Right forelimb (tissue), 1 donor: ENCODE measurements at places on chromosomes 6 and 20.

DNA sequence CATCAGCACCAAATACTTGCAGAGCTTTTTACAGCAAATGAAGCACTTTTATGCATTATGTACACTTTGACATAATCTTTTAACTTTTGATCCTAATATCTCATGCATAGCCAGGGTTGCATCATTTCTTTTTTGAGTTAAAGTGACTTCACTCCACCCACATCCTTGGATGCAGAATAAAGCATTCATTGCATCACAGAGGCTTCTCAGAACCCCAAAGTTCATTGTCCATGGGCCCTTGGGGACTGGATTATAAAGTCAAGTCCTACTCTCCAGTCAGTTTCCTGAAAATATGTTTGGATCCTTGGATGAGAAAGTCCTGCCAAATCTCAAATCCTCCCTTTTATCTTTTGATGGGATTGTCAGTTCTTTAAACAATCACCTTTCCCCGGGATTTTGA lies 10.6 kb upstream of the EFHC1 start:
- DNase-seq, result no peak

GRCh38 chr6:47908271-47908670 lies 126.4 kb downstream of the OPN5 start:
- no peak for DNase-seq

DNA sequence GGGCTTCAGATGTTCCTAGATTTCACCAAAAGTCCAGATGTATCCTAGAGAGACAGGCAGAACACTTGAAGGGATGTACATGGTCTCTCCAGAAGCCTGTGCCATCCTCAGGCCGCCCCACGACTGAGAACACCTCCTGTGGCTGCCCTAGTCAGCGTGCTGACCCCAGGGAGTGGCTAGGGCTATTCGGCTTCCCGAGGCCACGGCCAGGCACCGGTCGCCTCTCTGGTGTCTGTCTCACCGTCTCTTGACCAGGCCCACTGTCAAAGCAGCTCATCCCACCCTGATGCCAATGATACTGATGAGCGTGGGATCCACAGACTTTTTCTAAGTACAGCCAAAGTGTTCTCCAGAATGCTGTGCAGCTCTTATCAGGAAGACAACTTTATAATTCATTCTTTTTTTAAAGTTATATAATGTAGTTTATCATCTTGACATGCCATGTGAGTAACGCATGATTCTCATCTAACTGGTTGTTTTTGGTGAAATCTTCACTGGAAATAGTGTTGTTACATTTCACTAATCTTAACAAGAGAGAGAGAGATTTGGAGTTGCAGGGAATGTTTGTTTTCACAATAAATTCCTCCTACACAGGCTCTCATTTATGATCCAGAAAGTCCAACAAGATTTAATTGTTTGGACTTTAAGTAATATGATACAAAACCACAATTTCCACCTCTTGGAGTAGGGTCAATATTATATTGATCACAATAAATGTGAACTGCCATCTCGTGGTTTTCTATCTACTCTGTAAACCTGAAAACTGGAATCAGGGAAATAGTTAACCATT lies 41.7 kb upstream of the KLHL31 start:
- DNase-seq, result no peak

DNA sequence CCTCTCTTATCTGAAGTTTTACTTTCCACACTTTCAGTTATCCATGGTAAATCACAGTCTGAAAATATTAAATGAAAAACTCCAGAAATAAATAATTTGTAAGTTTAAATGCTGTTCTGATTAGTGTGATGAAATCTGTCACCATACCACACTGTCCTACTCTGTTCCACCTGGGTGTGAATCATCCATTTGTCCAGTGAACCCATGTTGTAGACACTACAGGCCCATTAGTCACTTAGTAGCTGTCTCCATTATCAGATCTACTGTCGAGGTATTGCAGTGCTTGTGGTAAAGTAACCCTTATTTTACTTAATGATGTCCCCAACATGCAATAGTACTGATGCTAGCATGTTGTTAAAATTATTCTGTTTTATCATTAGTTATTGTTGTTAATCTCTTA lies 29.2 kb upstream of the MMS22L start:
- DNase-seq, result no peak

GRCh38 chr6:148521158-148521557 lies 178.5 kb downstream of the SASH1 start:
- DNase-seq, result no peak
